ENCODE measurements at places on chromosomes 12 and 14.

DNA sequence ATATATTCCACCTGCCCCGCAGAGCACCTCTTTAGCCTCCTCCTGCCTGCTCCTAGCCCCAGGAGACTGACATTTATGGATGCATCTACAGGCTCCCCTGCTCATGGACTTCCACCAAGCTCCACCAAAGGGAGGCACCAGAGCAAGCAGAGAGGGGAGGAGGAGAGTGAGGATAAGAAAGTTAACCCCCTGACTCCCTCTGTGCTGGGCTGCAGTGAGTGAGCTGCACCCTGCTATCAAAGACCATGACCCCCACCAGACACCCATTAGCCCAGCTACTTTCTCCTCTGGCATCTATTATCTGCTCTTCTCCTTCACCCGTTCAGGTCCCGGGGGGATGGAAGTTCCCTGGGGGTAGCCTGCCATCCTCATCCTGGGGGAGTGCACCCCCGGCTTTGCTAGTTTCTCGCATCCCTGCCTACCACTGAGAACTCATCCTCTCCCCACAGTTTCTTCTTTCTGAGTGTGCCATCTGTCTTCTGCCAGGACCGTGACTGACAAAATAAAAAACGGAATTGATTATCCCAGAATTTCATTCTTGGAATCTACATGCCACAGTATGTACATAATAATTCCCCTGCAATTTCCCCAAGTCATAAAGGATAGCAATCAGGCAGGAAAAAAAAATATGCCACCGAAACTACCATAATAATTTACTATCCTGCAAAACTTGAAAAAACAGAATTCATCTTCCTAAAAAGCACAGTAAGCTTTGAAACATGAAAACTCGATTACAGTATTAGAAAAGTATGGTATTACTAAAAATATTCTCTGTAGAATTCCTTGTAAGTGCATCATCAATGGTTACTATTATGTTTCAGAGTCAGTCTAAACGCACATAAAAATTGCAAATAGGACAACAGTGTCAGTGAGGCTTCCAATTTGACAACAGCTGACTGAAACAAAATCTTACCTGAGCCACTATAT lies 45.2 kb downstream of the FOXN3 start:
- no peak for DNase-seq

- no peak for DNase-seq
Measured at GRCh38 chr14:33642080-33642479, 308.8 kb downstream of the EGLN3 start.

DNA sequence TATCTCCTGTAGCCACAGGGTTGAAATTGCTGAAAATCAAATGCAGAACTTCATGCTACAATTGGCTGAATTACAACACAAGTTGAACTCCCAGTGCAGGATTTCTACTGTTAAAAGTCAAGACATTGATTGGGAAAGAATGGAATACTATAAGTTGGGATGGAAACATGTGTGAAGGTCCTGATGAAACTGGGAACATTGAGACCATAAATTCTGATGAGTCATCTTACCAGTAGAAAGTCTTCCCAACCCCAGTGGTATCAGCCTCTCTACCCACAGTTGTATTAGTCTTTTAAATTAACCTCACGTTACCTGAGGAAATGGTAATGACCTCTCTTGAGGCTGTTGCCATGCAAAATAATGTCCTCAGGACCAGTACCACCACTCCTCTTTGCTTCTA lies 27.4 kb upstream of the DYRK2 start:
- DNase-seq = no peak

DNA sequence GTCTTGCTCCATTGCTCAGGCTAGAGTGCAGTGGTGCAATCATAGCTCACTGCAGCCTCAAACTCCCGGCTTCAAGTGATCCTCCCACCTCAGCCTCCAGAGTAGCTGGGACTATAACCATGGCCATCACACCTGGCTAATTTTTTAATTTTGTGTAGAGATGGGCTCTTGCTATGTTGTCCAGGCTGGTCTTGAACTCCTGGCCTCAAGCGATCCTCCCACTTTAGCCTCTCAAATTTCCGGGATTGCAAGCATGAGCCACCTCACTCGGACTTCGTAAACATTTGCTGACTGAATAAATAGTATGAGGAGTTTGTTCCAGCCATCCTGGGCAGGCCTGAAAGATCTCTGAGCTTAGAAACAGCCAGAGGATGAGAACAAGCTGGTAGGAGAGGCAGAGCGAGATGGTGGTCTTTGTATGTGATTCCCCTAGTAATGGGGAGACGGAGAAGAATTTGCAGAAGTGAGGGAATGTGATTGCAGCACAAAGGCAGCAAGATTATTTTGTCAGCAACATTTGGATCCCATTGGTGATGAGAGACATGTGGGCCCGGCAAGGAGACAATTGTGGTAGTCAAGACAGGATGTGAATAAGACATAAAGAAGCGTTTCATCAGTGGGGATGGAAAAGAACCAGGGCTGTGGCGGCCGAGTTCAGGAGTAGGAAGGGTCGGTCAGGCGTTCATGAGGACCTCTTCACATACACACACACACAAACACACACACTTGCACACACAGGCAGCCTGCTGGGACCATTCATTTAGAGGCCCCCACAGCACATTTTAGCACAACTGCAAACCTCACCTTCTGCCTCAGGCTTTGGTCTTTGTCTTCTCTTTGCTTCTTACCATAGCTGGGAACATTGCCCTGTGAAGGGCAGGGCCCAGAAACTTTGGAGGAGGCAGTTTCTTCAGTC lies 155.5 kb downstream of the ZFP36L1 start:
- peak; percentile 66 for DNase-seq

DNA sequence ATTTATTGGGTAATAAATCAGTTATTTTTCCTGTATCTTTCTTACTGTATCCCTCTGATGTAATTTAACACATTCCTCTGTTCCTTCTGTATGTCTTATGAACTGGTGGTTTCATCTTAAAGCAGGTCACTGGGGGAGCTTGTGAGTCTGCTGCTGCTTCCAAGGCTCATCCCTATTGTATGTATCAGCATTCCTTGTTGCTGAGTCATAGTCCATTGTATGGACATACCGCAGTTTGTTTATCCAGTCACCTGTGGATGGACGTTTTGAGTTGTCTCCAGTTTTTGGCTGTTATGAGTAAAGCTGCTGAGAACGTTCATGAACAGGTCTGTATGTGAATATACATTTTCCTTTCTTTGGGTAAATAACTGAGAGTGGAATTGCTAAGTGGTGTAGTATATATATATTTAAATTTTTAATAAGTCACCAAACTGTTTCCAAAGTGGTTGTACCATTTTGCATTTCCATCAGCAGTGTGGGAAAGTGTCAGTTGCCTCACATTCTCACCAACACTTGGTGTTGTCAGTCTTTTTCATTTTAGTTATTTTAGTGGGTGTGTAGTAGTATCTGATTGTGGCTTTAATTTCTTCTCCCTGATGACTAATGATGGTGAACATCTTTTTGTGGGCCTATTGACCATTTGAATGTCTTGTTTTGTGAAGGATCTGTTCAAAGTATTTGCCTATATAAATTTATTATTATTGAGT lies 82.7 kb downstream of the BEGAIN start:
- no peak for DNase-seq

DNA sequence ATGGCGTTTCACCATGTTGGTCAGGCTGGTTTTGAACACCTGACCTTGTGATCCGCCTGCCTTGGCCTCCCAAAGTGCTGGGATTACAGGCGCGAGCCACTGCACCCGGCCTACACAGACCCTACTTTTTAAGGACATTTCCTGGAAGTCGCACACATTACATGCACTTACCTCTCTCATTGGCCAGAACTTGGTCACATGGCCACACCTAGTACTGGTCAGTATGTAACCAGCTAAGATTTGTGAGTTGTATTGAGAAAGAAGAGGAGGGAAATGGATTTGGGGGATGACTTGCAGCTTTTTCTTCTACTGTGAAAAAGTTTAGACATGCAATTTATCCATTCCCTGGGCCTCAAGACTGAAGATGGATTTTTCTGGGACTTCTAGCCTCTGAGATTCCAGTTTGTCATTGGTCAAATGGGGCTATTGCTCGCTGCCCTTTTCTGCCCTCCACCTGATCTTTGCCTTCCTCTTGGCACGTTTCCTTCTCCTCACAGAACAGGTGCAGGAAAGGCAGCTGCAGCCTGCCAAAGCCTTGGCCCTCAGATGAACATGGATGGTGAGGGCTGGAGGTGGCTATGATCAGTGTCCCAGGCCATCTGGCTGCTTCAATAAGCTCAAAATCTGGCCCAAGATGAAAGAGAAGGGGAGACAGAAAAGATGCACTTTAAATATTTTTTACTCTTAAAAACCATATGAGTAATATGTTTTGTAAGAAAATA lies 7.1 kb upstream of the ZDHHC22 start:
- DNase-seq = no peak

GRCh38 chr12:123479442-123480180 lies 21.7 kb downstream of the SNRNP35 start:
- DNase-seq = no peak

GRCh38 chr12:132477703-132478432 lies 12.1 kb upstream of the FBRSL1 start:
- DNase-seq = no peak

DNA sequence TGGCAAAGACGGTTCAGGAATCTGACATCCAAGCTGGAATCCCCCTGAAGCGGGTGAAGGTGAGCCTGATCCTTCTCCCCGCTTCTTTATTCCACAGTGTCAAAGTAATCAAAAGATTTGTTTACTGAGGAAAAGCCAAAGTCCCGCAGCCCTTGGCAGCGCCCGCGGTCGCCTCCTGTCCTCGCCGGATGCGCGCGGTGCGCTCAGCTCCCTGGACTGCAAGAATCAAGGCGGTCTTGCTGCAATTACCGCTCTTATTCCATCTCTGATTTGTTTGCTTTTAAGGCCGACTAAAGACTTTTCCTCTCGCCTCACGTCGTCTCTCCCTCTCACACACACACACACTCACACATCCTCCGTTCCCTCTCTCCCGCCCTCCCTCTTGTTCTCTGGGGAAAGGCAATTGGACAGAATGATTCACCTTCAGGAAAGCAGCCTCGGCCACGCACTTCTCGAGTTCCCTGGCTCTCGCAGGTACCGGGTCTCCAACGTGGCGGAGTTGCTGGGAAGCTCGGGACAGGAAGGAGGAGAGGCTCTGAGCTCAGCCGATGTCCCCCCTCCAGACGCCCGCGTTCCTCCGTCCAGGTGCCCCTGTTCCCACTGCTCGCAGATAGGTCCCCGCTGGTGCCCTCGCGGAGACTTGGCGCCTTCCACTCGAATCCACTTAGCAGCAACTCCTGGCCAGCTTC lies 68.6 kb upstream of the USP15 start:
- peak; percentile 14 for DNase-seq

DNA sequence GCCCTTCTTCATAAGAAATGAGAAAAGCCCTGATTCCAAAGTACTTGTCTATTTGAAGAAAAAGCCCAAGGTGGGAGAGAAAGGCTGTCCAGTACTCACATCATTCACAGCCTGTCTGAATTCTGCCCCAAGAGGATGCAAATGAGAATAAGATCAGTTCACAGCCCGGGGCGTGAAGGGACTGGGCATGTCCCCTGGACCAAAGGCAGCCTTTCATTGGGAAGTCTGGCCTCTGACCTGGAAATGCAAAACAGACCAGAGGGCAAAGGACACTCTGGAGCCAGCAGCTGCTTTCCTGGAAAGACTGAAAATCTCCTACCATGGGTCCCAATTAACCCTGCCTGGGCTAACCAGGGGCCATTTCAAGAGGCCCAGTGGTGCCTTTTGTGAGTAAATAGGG lies 191.2 kb upstream of the PELI2 start:
- no peak for DNase-seq

DNA sequence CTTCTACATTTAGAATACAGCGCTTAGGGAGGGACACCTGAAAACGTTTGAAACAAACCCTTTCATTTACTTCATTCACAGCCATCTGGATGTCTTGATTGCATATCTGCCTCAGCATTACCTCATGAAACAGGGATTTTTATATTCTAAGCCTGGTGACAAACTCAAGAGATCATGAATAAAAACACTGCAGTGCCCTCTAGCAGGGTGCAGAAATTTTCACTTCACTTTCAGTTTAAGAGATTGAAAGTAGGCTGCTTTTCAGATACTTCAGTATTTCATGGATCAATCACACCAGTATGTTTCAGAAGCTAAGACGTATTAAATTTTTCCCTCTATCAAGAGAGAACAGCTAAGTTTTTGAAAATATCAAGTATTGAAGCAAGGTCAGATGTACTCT lies 467.8 kb downstream of the MDGA2 start:
- no peak for DNase-seq

DNA sequence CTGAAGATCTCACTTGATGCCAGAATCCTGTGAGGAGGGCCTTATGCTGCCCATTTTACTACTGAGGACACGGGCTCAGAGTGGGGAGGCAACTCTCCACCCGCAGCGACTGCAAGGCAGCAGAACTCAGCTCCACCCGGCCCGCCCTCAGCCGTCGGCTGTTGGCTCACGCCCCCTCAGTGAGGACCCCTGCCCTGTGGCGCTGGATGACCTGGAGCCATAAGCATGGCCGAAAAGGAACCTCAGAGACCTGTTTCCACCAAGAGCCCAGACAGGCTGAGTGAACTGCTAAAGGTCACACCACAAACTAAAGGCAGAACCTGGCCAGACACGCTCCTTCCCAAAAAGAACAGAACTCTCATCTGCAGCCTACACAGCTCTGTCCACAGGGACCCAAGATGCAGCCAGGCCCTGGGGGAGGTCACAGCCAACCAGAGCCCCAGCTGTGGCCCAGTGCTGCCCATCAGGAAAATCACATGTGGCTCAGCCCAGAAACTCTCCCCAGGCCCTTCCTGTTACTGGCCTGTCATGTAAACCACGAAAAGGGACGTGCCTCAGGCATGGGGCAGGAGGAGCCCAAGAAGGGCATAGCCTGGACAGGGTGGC lies 32.8 kb downstream of the CCNK start:
- DNase-seq = no peak

GRCh38 chr14:81332725-81333124 lies 67.4 kb downstream of the STON2 start:
- DNase-seq = no peak

- DNase-seq = peak; percentile 95
Measured at GRCh38 chr14:22536853-22537338, 52.1 kb downstream of the DAD1 start.

GRCh38 chr12:100460702-100461101 lies 13.0 kb upstream of the NR1H4 start:
- no peak for DNase-seq
